ENCODE measurements at places on chromosomes 3 and 15. TPM values are rescaled to one million over a fixed set of nuclear protein-coding genes. Genes with fewer than 3 reads are reported as not detected.

DNA sequence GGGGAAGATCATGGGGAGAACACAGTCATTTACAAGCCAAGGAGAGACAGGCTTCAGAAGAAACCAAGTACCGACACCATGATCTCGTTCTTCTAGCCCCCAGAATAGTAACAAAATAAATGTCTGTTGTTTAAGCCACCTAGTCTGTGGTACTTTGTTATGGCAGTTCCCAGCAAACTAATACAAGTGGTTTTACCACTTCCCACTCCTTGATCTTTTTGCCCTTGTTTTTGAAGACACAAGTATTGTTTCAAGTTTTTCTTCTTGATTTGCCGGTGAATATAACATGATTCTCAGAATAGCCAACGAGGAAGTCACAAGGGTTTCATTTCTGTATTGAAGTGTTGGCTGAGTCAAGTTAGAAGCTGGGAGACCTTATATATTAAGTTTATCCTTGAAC, 220.3 kb downstream of the SOX2 start:
- no peaks in the 10 kb centered on the region for H3K27me3 ChIP-seq
- no peak overlapping the region for H3K27ac ChIP-seq
- no peaks in the 10 kb centered on the region for H3K36me3 ChIP-seq
- H3K4me3 ChIP-seq: no peak overlapping the region

RETNLB gene
- total RNA-seq: not detected

GRCh38 chr3:36172699-36173098, 207.6 kb upstream of the STAC start:
- no peaks in the 10 kb centered on the region for H3K36me3 ChIP-seq
- H3K27ac ChIP-seq: no peak overlapping the region
- no peak for DNase-seq
- no peak overlapping the region for H3K4me3 ChIP-seq
- H3K4me1 ChIP-seq: no peaks in the 10 kb centered on the region

- no peak for DNase-seq
- no peak overlapping the region for H3K27ac ChIP-seq
- H3K4me3 ChIP-seq: no peak overlapping the region
- no peaks in the 10 kb centered on the region for H3K27me3 ChIP-seq
Measured at GRCh38 chr3:8317661-8318649, 183.7 kb upstream of the LMCD1 start.

COLQ gene
- total RNA-seq: 3.8 TPM

DNA sequence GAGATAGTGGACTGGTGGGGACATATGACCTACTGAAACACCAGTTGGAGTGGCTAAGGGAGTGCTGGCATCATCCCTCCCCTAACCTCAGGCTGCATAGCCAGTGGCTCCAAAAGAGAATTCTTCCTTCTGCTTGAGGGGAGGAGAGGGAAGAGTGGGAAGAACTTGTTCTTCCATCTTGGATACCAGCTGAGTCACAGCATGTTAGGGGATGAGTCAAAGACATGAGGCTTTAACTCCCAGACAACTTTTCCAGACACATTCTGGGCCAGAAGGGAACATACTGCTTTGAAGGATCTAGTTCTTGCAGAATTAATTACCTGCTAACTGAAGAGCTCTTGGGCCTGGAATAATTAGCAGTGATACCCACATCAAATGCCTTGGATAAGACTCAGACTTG, 36.8 kb upstream of the PEX5L start:
- DNase-seq: no peak
- no peak overlapping the region for H3K27ac ChIP-seq
- no peak overlapping the region for H3K4me3 ChIP-seq
- no peaks in the 10 kb centered on the region for H3K27me3 ChIP-seq
- no peaks in the 10 kb centered on the region for H3K36me3 ChIP-seq

DNA sequence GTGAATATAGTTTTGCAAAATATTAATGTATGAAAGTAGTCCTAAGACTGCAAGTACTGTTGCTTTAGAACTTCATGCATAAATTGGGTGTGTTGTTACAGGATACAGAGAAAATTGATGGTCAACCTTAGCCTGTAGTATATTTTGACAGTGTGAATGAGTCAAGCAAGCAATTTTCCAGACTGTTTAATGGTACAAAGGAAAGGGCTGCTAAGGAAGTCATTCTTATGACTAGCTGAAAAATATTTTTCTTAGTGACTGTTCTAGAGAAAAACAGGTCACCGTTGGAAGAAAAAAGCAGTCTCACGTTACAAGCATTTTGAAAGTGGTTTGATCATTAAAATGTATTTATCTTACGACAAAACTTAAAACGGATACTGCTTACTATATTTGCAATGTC, 49.2 kb downstream of the MBNL1 start:
- H3K27me3 ChIP-seq: no peaks in the 10 kb centered on the region
- peaks cover 80% of the 10 kb centered on the region for H3K4me1 ChIP-seq
- H3K36me3 ChIP-seq: no peaks in the 10 kb centered on the region
- no peak overlapping the region for H3K27ac ChIP-seq
- no peak for DNase-seq
